ENCODE measurements at places on chromosomes 13 and 19. TPM values are rescaled to one million over a fixed set of nuclear protein-coding genes. Genes with fewer than 3 reads are reported as not detected.

DNA sequence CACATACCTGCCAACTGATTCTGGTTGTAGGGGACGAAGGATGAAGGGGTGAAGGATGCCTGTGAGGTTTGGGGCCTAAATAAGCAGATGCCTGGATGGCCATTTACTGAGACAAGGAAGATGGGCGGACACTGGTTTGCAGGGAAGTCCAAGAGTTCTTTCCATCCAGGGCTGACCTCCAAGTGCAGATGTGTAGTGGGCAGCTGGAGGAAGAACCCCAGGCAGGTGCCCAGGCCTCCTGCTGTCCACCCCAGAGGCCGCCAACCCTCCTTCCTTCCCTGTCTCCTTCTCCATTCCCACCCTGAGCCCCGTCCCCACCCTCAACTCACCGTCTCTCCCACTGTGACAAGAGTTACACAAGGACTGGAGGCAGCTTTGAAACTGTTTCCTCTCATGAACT, 171.5 kb downstream of the KATNAL1 start:
- no peak for DNase-seq

DNA sequence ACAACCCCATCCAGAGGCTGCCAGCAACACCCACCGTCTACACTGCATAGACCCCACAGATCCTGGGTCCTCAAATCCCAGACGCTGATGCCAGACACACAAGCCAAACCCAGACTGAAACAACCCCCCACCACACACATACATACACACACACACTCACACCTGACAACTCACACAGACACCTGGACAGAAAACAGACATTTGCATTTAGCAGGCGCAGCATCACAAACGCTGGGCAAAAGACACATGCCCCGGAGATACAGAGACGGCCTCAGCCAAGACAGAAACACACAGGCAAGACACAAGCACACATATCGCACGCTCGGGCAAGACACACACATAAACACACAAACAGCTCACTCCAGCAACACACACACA, 1.3 kb downstream of the BBC3 start:
- DNase-seq = peak; percentile 31

- DNase-seq = no peak
Measured at GRCh38 chr13:92494915-92495314, 731.7 kb upstream of the GPC6 start.

DNA sequence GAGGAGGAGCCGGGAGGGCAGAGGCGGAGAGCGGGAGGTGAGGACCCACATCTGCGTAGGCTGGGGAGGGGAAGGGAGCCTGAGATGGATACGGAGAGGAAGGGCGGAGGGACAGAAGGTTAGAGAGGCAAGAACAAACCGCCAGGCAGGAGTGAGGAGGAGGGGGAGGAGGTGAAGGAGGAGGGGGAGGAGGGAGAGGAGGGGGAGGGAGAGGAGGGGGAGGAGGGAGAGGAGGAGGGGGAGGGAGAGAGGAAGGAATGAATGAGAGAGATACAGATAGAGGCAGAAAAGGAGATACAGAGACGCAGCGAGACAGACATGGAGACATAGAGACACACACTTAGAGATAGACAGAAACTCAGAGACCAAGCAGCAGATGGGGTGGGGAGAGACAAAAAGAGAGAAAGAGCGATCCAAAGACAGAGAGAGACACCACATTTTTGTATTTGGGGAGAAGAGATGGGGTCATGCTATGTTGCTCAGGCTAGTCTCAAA, 782 bp upstream of the CA11 start:
- DNase-seq = no peak

DNA sequence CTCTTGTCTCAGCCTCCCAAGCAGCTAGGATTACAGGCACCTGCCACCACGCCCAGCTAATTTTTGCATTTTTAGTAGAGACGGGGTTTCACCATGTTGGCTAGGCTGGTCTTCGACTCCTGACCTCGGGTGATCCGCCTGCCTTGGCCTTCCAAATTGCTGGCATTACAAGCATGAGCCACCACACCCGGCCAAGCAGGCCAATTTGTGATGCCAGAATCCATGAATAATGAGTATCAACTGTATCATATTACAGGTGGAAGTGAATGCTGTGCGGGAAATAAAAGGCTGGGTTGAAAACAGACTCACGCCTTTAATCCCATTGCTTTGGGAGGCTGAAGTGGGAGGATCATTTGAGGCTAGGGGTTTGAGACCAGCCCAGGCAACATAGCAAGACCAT, 3.6 kb upstream of the NFILZ start:
- DNase-seq = no peak

GRCh38 chr13:33026489-33027152, 10.4 kb downstream of the KL start:
- no peak for DNase-seq

DNA sequence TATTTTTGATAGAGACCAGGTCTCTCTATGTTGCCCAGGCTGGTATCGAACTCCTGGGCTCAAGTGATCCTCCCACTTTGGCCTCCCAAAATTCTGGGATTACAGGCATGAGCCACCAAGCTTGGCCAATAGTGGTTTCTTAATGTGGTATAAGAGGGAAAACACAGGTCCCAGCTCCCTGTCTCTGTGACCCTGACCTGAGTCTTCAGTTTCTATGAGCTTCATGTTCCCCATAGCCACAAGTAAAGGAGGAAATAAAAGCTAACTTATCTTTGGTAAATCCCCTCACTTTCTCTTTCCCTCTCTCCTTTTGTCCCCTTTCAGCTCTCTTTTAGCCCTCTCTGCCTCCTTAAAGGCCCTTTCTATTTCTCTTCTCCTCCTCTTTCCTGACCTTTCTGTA, 50.3 kb downstream of the ABCC4 start:
- no peak for DNase-seq

GRCh38 chr19:23774106-23774505, 15.4 kb upstream of the ZNF681 start:
- DNase-seq = no peak

- DNase-seq = no peak
Measured at GRCh38 chr13:103282571-103283450, 216.6 kb upstream of the SLC10A2 start.

DNA sequence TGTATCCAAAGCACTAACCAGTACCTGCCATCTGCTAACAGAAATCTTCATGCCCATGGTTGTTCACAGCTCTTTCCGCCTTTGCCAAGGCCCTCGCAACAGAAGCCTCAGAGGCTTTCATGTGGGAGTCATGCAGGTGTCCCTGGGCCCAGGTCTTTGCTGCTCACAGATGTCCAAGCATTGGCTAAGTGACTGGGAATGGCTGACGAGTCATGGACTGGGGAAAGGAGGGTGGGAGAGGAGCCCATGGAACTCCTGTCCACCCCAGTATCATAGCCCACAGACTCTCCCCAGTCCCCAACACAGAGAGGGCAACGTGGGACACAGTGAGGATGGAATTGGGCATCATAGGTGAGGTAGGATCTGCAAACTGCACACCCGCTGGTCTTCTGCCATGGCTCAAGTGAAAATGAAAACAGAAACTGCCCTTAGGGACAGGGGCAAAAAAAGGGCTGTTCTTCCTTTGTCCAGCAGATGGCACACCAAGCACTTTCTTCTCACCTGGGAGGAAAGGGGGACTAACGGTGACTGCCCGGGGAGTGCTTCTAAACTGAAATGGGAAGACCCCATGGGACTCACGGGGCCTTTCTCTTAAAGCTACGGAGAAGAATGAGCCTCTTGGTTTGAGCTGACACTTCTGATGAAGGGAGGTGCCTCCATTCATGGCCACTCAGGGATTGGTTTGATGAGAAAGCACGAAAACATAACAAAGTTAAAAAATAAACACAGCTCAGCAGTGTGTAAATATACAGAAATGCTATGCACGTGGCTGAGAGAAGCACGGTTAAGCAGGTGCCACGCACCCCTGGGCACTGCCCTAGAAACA, 11.1 kb upstream of the DHRS12 start:
- DNase-seq = peak; percentile 67

GRCh38 chr13:66805657-66806056, 424.5 kb downstream of the PCDH9 start:
- DNase-seq = peak; percentile 3

DNA sequence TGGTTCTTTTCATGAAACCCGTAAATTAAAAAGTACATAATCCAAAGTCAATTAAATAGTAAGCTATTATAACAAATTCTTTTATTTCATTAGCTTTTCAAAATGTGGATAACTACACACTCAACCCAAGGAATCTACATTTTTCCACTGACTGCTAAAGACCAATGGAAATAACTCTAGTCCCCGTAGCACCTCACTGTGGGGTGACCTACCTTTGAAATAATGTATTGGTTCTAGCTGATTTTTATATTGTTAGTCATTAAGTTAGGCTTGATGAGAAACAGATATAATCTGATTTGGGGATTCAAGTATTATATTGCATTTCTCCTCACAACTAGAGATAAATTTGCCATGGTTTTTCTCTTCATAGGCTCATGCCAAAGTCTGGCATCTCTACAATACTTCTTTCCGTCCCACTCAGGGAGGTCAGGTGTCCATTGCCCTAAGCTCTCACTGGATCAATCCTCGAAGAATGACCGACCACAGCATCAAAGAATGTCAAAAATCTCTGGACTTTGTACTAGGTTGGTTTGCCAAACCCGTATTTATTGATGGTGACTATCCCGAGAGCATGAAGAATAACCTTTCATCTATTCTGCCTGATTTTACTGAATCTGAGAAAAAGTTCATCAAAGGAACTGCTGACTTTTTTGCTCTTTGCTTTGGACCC, 37.3 kb downstream of the KL start:
- DNase-seq = no peak

DNA sequence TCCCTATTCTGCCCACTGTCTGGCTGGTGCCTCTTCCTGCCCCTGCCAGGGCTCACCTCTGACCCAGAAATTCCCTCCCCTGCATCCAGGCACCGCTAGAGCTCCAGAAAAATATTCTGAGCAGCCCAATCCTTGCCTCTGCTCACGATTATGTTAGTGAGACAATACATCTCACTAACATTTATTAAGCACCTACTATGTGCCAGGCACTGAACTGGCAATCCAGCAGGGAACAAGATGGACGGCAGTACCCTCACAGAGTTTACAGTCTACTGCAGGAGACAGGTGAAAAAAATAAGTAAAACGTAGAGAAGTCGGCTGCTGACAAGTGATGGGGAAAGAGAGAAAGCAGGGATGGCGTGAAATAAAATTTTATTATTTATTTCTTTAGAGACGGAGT, 5.5 kb downstream of the TINCR start:
- no peak for DNase-seq

GRCh38 chr13:97226013-97226412, 3.9 kb downstream of the MBNL2 start:
- DNase-seq = no peak

DNA sequence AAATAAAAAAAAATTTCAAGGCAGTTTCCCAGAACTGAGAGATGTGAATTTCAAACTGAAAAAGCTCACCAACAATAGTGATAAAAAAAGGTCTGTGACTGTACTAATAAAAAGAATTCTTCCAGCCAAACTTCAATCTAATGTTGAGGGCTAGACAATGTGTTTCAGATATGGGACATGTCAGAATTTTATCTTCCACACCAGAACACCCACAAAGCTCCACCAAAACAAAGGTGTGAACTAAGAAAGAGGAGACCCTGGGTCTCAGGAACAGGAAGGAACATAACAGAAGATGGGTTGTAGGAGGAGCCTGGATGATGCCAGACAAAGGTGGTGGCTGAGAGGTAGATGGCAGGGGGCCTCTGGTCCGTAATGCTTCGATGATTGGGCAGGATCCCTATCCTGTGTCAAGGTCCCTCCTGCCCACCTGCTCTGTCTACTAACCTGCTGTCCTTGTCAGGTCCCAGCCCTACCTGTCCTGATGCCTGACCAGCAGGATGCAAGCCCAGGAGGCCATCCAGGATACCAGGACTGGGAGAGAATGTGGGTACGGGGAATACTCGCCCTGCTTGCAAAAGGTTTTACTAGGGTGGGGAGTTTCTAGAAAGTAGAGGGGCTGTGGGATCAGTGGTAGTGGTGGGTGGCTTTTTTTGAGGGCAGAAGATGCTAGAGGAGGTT, 4.5 kb downstream of the MZF1 start:
- no peak for DNase-seq

- DNase-seq = peak; percentile 32
Measured at GRCh38 chr13:41652735-41653361, 195.5 kb downstream of the RGCC start.

GRCh38 chr19:48685583-48685982, 10.2 kb upstream of the FUT2 start:
- no peak for DNase-seq

DNA sequence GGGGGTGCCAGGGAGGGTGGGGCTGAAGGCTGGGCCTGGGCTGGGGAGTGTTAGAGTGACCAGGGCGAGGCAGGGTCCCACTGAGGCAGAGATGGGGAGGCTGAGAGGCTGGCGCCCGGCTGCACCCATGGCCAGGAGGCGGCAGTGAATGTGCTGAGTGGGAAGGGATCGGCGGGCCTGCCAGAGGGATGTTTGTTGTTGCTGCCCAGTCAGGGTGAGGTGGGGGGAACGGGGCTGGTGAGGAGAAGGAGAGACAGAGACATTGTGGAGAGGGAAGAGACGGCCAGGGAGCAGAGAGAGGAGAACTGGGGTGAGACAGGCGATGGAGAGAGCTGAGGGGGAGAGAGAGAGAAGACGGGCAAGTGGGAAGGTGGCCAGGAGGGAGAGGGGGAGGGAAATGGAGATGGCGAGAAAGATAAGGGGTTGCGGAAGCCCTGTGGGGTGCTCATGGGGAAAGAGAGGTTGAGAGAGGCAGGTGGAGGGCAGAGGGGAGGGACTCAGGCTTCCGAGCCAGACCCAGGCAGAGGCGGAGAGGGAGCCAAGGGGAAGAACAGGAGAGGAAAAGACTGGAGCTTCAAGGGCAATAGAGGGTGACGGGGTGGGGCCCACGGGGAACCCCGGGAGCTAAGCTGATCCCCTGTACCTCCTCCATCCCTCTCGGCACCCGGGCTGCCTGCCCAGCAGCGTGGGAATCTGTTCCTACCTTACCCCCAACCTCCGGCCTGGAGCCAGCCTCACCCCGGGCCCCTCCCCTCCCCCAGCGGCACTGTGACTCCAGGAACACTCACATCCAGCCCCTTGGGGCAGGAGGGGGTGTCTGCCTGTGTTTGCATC, 690 bp upstream of the B3GNT8 start:
- DNase-seq = peak; percentile 35

DNA sequence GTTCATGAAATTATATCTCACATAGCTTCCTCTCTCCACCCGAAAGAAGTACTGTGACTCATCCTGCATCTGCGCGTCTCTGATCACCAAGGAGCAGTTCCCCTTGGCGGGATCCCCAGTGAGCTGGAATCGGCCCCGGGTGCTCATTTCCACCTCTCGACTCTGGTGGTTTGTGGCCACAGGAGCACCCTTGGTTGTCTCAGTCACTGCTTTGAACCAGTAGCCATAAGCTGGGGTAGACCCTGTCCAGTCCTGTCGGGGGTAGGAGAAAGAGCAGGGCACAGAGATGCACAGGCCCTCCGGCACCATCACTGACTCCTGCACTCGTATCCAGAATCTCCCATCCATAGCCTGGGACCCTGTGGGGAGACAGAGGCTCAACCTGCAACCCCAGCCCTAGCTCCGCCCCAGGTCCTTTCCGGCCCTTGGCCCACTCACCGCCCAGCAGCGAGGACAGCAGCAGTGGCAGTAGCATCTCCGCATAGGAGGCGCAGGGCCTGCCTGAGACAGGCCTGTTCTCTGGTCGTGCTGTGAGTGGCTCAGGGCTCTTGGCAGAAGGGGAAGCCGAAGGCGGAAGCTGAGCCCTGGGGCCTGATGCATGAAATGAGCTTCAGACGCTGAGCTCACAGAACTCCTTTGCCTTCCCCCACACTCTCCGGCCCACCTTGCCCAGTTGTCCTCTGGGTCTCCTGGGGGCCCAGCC, at the start of gene SIGLEC10:
SIGLEC10 (minus strand) TSS at position 536 of the 703 bp plus-strand sequence; CDS start at position 475, 61 bp downstream.
- DNase-seq = no peak

- no peak for DNase-seq
Measured at GRCh38 chr13:112330479-112331381, 45.4 kb upstream of the SPACA7 start.

Gene PRODH2
- 0.09 TPM for total RNA-seq

Gene ZNF221
- total RNA-seq = 28.4 TPM

Gene URAD
- not detected for total RNA-seq

Gene CYP4F8
- total RNA-seq = not detected

Measured in cerebellum (tissue), 4 donors.